ENCODE measurements at places on chromosomes 13 and 19. TPM values are rescaled to one million over a fixed set of nuclear protein-coding genes. Genes with fewer than 3 reads are reported as not detected.

- no peaks in the 10 kb centered on the region for H3K36me3 ChIP-seq
- no peak overlapping the region for H3K27ac ChIP-seq
- DNase-seq = no peak
- no peak overlapping the region for H3K4me3 ChIP-seq
Observed at GRCh38 chr13:20174656-20175405, 14.0 kb upstream of the GJA3 start.

DNA sequence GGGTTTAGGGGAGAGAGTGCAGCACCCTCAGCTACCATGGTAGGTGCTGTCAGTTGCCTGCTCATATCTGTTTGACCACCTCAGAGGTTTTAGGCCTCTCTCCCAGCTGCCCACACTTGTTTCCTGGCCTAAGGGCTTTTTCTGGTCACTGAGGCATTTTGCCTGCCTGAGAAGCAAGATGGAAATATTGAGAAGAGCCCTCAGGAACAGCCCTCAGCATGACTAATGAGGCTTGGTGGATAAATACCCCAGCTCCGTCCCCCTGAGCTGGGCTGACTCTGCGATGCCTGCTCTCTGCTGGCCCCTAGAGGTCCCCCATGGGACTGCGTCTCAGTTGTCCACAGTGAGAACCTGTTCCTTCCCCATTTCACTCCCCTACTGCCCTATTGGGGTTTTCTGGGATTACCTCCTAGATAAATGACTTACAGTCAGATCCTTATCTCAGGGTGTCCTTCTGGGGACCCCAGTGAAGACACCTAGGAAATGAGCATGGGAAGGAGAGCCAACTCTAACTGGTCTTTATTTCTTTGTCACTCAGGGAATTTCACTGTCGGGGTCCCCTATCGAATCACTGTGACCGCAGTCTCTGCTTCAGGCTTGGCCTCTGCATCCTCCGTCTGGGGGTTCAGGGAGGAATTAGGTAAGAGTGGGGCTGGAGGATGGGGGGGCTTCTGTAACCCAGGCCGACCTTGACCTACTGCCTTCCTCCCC is 13.3 kb downstream of the PALM3 start:
- no peak overlapping the region for H3K4me3 ChIP-seq
- peak; percentile 90 for DNase-seq
- H3K27me3 ChIP-seq = no peaks in the 10 kb centered on the region
- H3K27ac ChIP-seq = no peak overlapping the region
- H3K4me1 ChIP-seq = no peaks in the 10 kb centered on the region
- peaks cover 99% of the 10 kb centered on the region for H3K36me3 ChIP-seq

DNA sequence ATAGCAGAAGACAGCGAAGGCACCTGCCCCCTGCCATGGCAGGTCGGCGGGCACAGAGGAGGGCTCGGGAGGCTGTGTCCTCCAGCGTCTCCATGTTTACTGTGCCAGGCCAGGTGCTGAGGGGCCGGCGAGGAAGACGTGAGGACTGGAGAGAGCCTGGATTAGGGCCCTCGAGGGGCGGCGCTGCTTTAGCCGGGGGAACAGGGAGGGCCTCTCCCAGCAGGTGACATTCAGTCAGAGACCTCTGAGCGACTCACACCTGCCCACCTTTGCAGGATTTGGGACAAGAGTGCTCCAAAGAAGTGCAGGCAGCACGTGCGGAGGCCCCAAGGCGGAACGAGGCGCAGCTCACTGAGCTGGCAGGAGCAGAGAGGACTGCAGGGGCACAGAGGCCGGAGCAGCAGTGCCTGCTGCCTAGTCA is 17.6 kb downstream of the KDM4B start:
- no peak overlapping the region for H3K4me3 ChIP-seq
- H3K4me1 ChIP-seq = peaks cover 98% of the 10 kb centered on the region
- peaks cover 41% of the 10 kb centered on the region for H3K36me3 ChIP-seq
- no peak for DNase-seq

DNA sequence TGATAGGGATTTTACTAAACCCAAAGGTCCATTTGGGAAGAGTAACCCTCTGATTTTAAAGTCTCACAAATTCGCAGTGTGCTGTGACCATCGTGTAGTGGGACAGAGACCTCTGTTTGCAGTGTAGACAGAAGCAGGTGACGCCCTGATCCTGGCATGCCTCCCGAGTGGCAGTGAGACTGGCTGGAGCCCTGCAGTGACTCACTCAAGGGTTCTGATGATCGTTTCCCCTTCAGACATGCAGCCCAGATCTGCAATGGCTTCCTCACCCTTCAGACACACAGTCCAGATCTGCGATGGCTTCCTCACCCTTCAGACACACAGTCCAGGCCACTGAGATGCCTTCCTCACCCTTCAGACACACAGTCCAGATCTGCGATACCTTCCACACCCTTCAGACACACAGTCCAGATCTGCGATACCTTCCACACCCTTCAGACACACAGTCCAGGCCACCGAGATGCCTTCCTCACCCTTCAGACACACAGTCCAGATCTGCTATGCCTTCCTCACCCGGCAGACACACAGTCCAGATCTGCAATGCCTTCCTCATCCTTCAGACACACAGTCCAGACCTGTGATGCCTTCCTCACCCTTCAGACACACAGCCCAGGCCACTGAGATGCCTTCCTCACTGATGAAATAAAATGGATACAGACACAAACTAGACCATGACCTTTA is 125.2 kb downstream of the ATP11A start:
- H3K36me3 ChIP-seq = peaks cover 37% of the 10 kb centered on the region
- no peak for DNase-seq
- no peaks in the 10 kb centered on the region for H3K27me3 ChIP-seq
- H3K27ac ChIP-seq = no peak overlapping the region
- no peak overlapping the region for H3K4me3 ChIP-seq

The MBD3L2 gene
- total RNA-seq = not detected

- H3K27ac ChIP-seq = no peak overlapping the region
- no peak for DNase-seq
- no peak overlapping the region for H3K4me3 ChIP-seq
- no peaks in the 10 kb centered on the region for H3K4me1 ChIP-seq
- H3K36me3 ChIP-seq = no peaks in the 10 kb centered on the region
Observed at GRCh38 chr13:101941095-101941783, 460.6 kb downstream of the FGF14 start.

DNA sequence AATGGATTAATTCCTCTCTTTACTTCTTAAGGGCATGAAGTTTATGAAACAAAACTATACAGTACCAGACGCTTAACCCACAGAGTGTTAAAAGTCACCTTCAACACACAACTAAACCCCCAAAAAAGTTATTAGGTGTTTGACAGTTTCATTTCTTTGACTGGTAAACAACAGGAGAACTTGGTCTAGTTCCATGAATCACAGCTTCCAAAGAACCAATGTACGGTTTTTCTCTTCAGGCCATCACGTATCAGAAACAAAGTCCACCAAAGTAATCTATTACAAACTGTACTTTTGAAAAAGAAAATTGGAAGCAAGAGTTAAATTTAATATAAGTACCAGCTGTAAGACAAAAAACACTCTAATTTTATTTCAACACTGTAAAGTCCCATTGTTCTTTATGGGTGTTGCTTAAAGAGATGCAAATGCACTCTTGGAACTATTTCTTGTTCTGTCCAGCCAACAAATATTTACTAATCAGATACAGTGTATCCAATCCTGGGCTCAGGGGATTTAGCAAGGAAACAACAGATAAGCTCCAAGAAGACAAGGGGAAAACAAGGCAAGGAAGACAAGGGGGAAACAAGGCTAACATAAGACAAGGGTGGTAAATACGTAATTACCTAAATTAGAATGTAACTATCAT is 149.2 kb downstream of the ABCC4 start:
- no peak overlapping the region for H3K27ac ChIP-seq
- no peaks in the 10 kb centered on the region for H3K36me3 ChIP-seq
- H3K4me3 ChIP-seq = no peak overlapping the region
- no peaks in the 10 kb centered on the region for H3K4me1 ChIP-seq
- no peak for DNase-seq

- no peak for DNase-seq
- H3K27ac ChIP-seq = no peak overlapping the region
- peaks cover 6% of the 10 kb centered on the region for H3K27me3 ChIP-seq
- H3K4me3 ChIP-seq = no peak overlapping the region
Observed at GRCh38 chr13:31168736-31169135, 7.0 kb upstream of the HSPH1 start.

DNA sequence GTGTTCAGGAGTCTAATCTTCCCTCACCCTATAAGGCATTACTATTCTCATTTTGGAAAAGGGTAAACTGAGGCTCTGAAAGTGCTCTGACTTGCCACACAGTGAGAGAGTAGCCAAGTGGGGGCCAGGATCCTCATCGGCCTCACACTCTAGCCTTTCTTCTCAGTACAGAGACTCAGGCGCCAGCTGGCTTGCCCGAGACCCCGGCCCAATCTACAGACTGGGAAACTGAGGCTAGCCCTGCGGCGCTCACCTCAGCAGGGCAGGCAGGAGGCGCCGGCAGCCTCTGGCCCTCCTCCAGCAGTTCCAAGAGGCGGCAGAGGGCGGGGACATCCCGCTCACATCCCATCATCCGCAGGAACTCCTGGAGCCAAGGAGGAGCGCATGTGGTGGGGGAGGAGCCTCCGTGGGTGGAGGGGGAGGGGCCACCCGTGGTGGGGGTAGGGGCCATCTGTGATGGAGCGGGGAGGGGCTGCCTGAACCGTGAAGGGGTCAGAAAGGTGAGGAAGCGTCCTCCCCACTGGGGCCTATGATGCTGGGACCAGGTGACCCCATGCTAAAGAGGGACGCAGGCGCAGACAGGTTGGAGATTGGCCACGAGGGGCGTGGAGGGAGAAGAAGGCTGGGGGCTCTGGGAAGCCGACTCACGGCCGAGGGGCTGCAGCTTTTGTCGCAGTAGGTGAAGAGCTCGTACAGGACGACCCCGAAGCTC is 8.7 kb upstream of the INSL3 start:
- H3K36me3 ChIP-seq = peaks cover 80% of the 10 kb centered on the region
- H3K4me1 ChIP-seq = peaks cover 46% of the 10 kb centered on the region
- no peak overlapping the region for H3K4me3 ChIP-seq
- H3K27ac ChIP-seq = no peak overlapping the region
- H3K27me3 ChIP-seq = no peaks in the 10 kb centered on the region

Data from spleen (tissue), 13 donors.